ENCODE measurements at places on chromosomes 3 and 15.

GRCh38 chr3:14685179-14685578, 10.2 kb downstream of the C3orf20 start:
- no peak overlapping the region for H3K4me3 ChIP-seq
- DNase-seq, result no peak
- peaks cover 4% of the 10 kb centered on the region for H3K4me1 ChIP-seq
- peaks cover 28% of the 10 kb centered on the region for H3K27me3 ChIP-seq
- no peaks in the 10 kb centered on the region for H3K36me3 ChIP-seq

- H3K27ac ChIP-seq, result no peak overlapping the region
- peaks cover 28% of the 10 kb centered on the region for H3K4me1 ChIP-seq
- peaks cover 7% of the 10 kb centered on the region for H3K36me3 ChIP-seq
- no peak for DNase-seq
Measured at GRCh38 chr3:125165189-125165947, 47.2 kb downstream of the SLC12A8 start.

DNA sequence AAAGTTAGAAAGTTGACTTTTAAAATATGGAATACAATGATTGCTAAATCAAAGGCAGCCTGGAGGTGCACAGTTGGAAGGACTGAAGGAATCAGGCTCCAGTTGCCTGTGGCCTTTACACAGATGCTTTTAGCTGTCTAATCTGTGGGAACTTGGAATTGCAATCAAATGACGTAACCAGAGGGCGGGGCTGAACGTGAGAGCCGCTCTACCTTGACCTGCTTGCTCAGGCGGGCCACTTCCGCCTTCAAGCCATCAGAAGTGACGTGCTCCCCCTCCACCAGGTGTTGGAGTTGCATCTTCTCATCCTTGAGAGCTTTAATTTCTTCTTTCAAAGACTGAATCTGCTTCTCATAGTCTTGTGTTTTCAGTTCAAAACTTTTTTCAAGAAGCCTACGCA, 37.7 kb upstream of the GNB5 start:
- H3K36me3 ChIP-seq, result no peaks in the 10 kb centered on the region
- peak overlapping the region; percentile 83 for H3K27ac ChIP-seq

DNA sequence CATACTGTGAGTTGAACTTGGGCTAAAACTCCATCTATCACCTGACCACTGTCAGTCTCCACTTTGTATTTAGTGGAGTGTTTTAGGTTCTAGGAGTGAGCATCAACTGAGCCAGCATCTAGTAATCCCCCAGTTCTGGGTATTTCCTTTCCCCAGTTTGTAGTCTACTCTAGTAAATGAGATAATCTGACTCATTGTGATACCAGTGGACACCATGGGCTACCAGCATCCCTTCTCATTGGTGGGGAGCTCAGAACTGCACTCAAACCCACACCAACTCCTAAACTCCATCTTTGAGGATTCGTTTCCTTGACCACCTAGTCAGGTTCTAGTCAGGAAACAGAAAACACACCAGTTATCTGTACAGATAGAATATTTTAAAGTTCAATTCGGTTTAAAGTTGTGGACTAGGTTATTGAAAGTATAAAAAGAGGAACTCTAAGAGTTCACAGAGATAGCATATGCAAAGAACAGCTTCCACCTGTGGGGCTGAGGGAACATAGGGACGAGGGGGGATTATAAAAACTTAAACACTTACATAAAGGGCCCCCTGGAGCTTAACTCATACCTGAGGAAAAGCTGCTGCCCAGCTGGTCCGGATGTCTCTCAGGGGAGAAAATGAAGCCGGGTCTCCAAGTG, 36.0 kb downstream of the LEO1 start:
- peaks cover 19% of the 10 kb centered on the region for H3K36me3 ChIP-seq
- H3K27me3 ChIP-seq, result no peaks in the 10 kb centered on the region
- no peak overlapping the region for H3K4me3 ChIP-seq
- DNase-seq, result no peak
- H3K4me1 ChIP-seq, result no peaks in the 10 kb centered on the region
- H3K27ac ChIP-seq, result no peak overlapping the region

DNA sequence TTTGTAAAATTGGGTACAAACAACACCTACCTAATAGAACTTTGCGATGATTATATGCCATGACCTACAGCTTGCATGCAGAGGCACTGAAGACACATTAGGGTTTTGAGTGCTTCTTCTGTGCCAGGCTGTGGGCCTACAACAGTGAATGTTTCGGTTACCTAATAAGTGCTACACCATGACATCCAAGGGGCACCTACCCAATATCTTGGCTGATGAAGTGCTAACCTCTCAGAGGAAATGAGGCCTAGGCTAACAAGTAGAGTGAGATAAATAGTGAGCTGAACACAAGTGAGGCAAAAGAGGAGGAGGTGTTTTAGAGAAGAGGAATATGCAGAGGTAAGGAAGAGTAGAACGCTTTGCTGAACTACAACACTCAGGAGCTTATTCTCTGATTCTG, 12.2 kb upstream of the RASGRP1 start:
- peaks cover 14% of the 10 kb centered on the region for H3K27me3 ChIP-seq
- H3K4me3 ChIP-seq, result no peak overlapping the region
- H3K4me1 ChIP-seq, result no peaks in the 10 kb centered on the region
- no peaks in the 10 kb centered on the region for H3K36me3 ChIP-seq

GRCh38 chr3:153130312-153130977, 31.6 kb upstream of the RAP2B start:
- H3K4me1 ChIP-seq, result no peaks in the 10 kb centered on the region
- H3K4me3 ChIP-seq, result no peak overlapping the region
- peak overlapping the region; percentile 71 for H3K27ac ChIP-seq
- H3K27me3 ChIP-seq, result no peaks in the 10 kb centered on the region

- H3K27ac ChIP-seq, result no peak overlapping the region
- peaks cover 12% of the 10 kb centered on the region for H3K4me1 ChIP-seq
- no peak for DNase-seq
- no peak overlapping the region for H3K4me3 ChIP-seq
- H3K27me3 ChIP-seq, result no peaks in the 10 kb centered on the region
Measured at GRCh38 chr3:67531181-67532101, 123.0 kb downstream of the SUCLG2 start.

- no peaks in the 10 kb centered on the region for H3K27me3 ChIP-seq
- no peak for DNase-seq
- H3K4me3 ChIP-seq, result no peak overlapping the region
- no peak overlapping the region for H3K27ac ChIP-seq
- H3K36me3 ChIP-seq, result no peaks in the 10 kb centered on the region
- H3K4me1 ChIP-seq, result no peaks in the 10 kb centered on the region
Measured at GRCh38 chr3:118963711-118964110, 70.9 kb downstream of the IGSF11 start.

DNA sequence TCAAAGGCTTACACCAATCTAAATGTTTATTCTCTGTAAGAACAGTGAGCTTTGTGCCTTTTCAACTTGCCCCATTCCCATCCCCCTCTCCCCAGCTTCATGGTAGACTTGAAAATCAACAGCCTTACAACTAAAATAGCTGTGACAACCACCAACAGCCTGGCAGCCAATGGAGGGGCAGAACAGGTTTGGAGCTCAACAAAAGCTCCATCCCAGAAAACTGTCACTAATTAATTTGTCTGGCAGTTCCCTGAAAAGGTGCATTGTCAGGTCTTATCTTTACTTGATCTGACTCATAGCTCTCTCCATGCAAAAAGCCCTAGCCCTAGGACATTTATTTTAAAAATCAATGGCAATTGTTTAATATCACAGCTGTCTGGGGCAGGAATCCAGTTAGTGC, 22.6 kb downstream of the MTHFS start:
- H3K36me3 ChIP-seq, result peaks cover 64% of the 10 kb centered on the region
- no peaks in the 10 kb centered on the region for H3K4me1 ChIP-seq
- H3K27ac ChIP-seq, result no peak overlapping the region
- no peak for DNase-seq

- peaks cover 27% of the 10 kb centered on the region for H3K4me1 ChIP-seq
- H3K27ac ChIP-seq, result peak overlapping the region; percentile 69
- peaks cover 3% of the 10 kb centered on the region for H3K36me3 ChIP-seq
- DNase-seq, result no peak
- peak overlapping the region; percentile 85 for H3K4me3 ChIP-seq
Measured at GRCh38 chr15:76341366-76342057, 4.9 kb downstream of the ISL2 start.

GRCh38 chr3:127770671-127771355, 51.5 kb downstream of the MGLL start:
- H3K36me3 ChIP-seq, result no peaks in the 10 kb centered on the region
- H3K27ac ChIP-seq, result no peak overlapping the region
- peaks cover 15% of the 10 kb centered on the region for H3K4me1 ChIP-seq
- no peak overlapping the region for H3K4me3 ChIP-seq
- no peak for DNase-seq

DNA sequence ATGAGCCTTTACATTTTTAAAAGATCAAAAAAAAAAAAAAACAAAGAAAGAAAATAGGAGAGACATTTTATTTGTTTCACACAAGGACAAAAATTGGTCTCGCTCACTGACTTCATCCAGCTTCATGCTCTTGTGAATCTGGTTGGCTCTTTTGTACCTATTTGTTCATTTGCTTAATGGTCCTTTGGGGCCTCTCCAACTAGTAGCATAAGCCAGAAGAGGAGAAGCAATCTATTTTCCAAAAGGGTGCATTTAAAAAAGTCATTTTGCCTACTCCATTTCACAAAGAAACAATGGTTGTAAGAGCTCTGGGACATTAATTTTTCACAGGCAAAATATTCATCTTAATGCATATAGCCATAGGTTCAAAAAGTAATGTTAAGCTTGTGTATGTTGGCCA, 168.3 kb upstream of the ADAMTS9 start:
- H3K4me1 ChIP-seq, result peaks cover 22% of the 10 kb centered on the region
- no peaks in the 10 kb centered on the region for H3K36me3 ChIP-seq
- no peak overlapping the region for H3K27ac ChIP-seq
- H3K4me3 ChIP-seq, result no peak overlapping the region
- no peak for DNase-seq

DNA sequence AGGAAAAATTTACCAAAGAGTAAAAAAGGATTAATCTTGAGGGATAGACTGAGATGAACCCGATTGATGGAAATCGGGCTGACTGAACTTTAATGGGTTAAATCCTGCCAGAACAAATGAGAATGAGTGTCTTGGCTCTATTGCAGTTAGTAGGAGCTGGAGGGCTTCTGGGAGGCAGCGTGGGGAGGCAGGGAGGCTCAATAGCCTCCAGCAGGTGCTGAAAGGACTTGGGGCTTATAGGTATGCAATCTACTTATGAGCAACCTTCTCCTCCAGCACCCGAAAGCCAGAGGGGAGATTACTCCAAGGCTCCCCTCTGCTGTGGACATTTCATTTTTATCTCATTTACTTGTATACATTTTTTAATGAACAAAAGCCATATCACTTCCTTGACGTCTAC, 1.0 kb upstream of the CRYBG3 start:
- no peak for DNase-seq
- peak overlapping the region; percentile 57 for H3K27ac ChIP-seq
- peak overlapping the region; percentile 99 for H3K4me3 ChIP-seq
- H3K4me1 ChIP-seq, result peaks cover 32% of the 10 kb centered on the region
- H3K36me3 ChIP-seq, result peaks cover 7% of the 10 kb centered on the region
- H3K27me3 ChIP-seq, result peaks cover 69% of the 10 kb centered on the region

- no peaks in the 10 kb centered on the region for H3K27me3 ChIP-seq
- H3K4me1 ChIP-seq, result peaks cover 18% of the 10 kb centered on the region
- H3K27ac ChIP-seq, result no peak overlapping the region
- no peak for DNase-seq
- H3K36me3 ChIP-seq, result peaks cover 27% of the 10 kb centered on the region
- H3K4me3 ChIP-seq, result no peak overlapping the region
Measured at GRCh38 chr3:37811625-37812498, 49.8 kb upstream of the CTDSPL start.
